ENCODE measurements at places on chromosomes 12 and 14. TPM values are rescaled to one million over a fixed set of nuclear protein-coding genes. Genes with fewer than 3 reads are reported as not detected.

REM2 gene
- polyA plus RNA-seq: 0.46 TPM

- DNase-seq: no peak
Observed at GRCh38 chr14:76894308-76894707, 68.1 kb downstream of the LRRC74A start.

- no peak for DNase-seq
Observed at GRCh38 chr14:47526591-47527244, 148.7 kb downstream of the MDGA2 start.

DNA sequence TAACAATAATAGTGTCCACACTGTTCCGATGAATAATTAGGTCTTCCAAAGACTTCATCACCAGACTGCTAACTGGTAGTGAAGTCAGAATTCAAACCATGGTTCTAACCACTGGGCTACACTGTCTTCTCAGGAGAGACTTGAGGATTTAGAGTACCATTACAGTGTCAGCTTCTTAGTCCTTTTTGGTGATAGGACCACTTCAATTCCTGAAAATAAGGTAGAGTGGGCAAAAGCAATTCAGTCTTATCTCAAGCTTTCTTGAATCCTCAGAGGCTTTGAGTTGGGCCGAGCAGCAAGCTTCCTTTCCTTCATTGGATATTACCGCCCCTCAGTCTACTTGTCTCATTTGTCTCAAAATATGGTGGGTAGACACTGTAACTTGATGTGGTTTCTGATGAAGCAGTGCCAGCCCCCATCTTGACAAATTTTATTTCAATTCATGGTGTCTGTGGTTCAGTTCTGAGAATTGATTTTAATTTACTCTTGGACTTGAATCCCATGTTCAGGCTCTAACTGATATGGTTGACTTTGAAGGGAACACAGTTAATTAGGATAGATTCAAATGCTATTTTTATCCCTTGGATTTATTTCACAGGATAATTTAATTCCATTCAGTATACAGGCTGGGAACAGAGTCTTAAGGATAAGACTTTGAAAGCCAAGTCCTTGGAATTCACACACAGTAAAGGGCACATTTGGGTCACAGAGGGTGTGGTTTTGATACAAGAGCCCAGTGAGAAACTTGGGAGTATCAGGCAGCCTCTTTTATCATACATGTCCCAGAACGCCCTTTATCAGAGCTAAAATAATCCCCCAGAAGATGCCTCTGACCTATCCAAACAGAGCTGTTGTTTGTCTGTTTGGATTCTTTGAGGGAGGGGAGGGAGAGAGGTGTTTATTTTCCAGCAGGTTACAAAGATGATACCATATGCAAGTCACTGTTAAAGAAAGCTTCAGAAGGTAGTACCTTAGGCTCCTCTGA lies 167.3 kb downstream of the PRKCH start:
- peak; percentile 79 for DNase-seq

DNA sequence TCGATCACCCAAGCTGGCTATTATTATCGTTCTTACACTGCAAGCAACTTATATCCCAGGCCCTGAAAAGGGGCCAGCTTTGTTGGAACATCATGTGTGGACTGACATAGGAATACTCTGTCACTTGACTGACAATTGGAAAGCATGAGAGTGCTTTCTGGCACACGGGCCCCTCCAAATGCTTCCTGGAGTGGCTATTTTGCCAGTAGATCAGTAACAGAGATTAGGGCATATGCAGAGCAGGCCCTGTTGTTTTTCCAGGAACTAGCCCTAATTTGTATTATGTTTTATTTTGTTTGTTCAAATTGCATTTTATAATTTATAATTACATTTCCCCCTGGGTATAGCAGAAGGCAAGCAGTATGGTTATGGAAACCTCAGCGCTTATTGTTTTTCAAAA lies 170.1 kb upstream of the FRMD6 start:
- DNase-seq: no peak

GNG2 gene
- 2.4 TPM for polyA plus RNA-seq

INHBC gene
- not detected for polyA plus RNA-seq

LBHD2 gene
- polyA plus RNA-seq: not detected

YLPM1 gene
- polyA plus RNA-seq: 39.1 TPM

TAS2R7 gene
- polyA plus RNA-seq: not detected

ATXN3 gene
- 25.2 TPM for polyA plus RNA-seq

- no peak for DNase-seq
Observed at GRCh38 chr14:90137807-90138206, 76.0 kb downstream of the KCNK13 start.

DNA sequence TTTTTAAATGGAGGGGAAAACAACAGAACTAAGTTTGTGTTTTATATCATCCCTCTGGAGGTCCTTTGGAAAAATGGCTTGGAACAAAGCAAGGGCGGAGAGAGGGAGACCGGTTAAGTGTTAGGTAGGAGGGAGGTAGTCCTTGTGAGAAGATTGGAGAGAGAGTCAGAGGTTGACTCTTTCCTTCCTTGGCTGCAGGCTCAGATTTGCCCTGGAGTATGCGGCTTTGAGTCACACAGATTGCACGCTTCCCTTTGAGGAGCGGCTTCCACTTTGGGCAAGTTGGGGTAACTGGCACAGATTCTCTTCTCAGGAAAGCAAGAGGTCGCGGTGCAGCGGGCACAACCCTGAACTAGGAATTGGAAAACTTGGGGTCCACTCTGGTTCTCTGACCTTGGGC lies 9.9 kb downstream of the SOCS2 start:
- DNase-seq: no peak

- DNase-seq: no peak
Observed at GRCh38 chr12:71426300-71427047, 13.1 kb upstream of the LGR5 start.

OTX2 gene
- polyA plus RNA-seq: not detected

DNA sequence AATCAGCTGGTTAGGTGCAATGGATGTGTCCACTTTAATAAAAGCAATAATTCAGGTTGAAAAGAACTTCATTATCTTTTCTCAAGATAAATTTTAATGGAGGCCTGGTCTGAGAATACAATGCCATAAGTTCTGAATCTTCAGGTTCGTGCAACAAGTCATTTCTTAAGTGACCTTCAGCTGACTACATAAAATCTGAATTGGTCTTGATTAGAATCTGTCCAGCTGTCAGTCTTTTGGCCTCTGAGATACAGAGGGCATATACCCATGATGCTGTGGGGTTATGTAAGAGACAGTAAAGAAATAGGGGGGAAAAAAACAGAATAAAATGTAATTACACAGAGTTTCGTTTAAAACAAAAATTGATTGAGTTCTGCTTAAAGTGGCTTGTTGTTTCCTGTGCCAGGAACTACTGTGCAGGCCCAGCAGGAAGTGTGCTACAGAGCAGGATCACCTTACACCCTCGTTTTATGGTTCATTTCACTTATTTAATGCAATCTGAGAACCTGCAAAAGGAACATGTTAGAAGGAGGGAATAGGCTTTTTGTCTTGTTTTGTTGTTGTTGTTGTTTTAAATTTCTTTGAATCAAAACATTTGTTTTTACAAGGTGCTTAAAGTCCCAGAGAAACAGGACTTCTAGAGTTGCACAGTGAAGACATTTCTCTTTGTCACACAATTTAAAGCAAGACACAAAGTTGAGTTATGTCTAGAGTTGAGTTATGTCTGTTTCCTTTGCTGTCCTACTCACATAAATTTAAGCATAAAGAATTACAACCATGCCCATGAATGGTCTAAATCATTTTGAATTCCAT lies 64.2 kb downstream of the LGR5 start:
- no peak for DNase-seq

KCNK10 gene
- polyA plus RNA-seq: not detected

ISM2 gene
- 0.31 TPM for polyA plus RNA-seq

- no peak for DNase-seq
Observed at GRCh38 chr14:52079239-52079959, 10.5 kb upstream of the NID2 start.

- no peak for DNase-seq
Observed at GRCh38 chr12:107704041-107704440, 18.4 kb downstream of the PWP1 start.

GARIN6 gene
- not detected for polyA plus RNA-seq

GRCh38 chr14:67360470-67361206 lies 510 bp downstream of the EIF2S1 start:
- DNase-seq: no peak

DNA sequence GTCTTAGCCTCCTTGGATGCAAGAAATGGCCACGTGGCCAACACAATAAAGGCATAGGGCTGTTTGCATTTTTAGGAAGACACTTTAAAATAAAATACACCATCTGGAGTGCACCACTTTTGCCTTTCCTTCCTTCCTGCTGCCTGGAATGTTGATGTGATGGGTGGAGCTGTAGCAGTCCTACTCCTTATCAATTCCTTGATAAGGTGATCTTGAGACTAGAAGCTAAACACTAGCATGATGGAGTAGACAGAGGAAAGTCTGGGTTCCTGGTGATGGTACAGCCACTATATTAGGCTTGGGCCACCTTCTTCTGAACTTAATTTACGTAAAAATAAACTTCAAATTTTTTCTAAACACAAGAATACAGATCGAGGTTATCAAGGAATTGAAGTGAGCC lies 2.9 kb upstream of the GLT1D1 start:
- DNase-seq: no peak

PPP2R5C gene
- 73.7 TPM for polyA plus RNA-seq

DNA sequence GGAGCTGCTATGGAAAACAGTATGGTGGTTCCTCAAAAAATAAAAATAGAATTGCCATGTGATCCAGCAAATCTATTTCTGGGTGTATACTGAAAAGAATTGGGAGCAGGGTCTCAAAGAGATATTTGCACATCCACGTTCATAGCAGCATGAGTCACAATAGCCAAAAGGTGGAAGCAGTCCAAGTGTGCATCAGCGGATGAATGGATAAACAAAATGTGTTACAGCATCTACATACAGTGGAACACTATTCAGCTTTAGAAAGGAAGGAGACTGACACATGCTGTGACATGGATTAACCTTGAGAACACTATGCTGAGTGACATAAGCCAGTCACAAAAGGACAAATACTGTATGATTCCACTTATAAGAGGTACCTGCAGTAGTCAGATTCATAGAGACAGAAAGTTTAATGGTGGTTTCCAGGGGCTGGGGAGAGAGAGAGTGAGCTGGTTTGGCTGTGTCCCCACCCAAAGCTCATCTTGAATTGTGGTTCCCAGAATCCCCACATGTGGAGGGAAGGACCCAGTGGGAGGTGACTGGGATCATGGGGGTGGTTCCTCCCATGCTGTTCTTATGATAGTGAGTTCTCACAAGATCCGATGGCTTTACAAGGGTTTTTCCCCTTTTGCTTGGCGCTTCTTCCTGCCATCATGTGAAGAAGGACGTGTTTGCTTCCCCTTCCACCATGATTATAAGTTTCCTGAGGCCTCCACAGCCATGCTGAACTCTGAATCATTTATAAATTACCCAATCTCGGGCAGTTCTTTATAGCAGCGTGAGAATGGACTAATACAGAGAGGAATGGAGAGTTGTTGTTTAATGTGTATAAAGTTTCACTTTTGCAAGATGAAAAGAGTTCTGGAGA lies 17.6 kb upstream of the TBC1D30 start:
- DNase-seq: no peak

- DNase-seq: no peak
Observed at GRCh38 chr12:82647853-82648252, 38.9 kb upstream of the TMTC2 start.

DNA sequence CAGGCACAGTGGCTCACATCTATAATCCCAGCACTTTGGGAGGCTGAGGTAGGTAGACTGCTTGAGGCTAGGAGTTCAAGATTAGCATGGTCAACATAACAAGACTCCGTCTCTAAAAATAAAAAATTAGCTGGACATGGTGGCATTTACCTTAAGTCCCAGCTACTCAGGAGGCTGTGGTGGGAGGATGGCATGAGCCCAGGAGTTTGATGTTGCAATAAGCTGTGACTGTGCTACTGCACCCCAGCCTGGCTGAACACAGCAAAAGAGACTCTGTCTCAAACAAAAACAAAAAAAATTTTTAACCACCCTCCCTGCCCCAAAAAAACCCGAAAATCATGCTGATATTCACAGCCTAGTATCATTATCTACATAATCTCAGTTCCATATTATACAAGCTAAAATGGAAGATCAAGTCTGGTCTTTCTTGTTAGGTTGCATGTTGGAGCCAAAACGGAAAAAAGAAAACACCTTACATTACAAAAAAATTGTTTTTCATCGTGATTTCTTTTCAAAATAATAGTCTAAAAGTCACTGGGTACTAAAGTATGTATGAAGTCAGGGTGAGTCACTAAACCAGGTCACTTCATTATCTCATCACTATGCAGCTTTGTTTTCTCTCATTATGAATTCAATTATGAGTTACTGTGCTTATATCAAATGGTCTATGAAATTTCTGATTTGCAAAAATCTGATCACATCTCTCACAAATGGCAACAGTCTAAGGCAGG lies 13.8 kb downstream of the GXYLT1 start:
- no peak for DNase-seq

ZDHHC22 gene
- polyA plus RNA-seq: 0.16 TPM

HPD gene
- 2.0 TPM for polyA plus RNA-seq

GRCh38 chr12:113842699-113843098 lies 123.4 kb downstream of the RBM19 start:
- DNase-seq: no peak

GRCh38 chr14:33808187-33808586 lies 142.7 kb downstream of the EGLN3 start:
- DNase-seq: no peak

DNA sequence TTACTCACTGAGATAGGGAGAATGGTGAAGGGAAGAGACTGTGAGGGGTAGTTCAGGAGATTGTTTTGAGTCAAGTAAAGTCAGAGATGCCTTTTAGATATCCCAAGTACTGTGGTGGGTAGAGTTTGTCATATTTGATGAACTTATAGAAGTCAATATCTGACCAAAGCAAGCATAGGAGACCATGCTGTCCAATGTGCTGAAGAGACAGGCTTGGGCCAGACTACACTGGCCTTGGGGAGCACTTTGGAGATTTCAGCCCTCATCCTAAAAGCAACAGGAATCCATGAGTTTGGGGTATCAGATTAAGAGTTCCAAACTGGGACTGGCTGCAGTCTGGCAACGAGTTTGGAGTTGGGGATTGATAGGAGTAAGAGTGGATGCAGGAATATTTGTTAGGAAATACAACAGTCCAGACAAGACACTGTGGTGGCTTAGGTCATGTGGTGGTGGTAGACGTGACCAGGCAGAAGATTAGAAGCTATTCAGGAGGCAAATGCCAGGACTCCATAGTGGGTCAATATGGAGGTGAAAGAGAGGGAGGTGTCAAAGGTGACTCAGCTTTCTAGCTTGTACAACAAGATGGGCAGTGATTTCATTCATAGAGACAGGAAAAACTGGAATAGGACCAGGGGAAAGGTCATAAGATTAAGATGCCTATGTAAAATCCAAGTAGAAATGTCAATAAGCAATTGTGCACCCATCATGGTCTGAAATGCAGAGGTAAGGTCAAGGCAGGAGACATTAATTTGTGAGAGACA lies 81.9 kb downstream of the FAR2 start:
- no peak for DNase-seq

SLC25A21 gene
- polyA plus RNA-seq: 0.89 TPM

- DNase-seq: peak; percentile 78
Observed at GRCh38 chr12:1791104-1791841, 29.1 kb upstream of the LRTM2 start.
